Ammon's horn (tissue), 1 donor: ENCODE measurements at places on chromosomes 7 and 10.

GRCh38 chr7:108094933-108095710 lies 35.0 kb downstream of the LAMB4 start:
- peak; percentile 7 for DNase-seq

DNA sequence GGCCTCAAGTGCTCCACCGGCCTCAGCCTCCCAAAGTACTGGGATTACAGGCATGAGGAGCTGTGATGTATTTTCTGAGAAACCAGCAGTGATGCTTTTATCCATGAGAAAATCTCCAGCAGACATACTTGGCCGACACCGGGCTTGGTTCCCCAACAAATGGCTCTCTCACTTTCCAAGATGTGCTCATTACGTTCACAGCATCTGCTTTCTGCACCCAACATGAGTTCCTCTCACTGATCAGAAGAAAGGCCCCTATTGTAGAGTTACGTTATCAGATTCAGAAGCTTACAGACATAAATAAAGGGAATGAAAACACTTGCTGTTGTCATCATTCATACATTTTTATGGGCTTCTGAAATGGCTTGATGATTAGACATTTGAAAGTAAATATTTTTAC lies 95.0 kb downstream of the CALD1 start:
- DNase-seq, result no peak

DNA sequence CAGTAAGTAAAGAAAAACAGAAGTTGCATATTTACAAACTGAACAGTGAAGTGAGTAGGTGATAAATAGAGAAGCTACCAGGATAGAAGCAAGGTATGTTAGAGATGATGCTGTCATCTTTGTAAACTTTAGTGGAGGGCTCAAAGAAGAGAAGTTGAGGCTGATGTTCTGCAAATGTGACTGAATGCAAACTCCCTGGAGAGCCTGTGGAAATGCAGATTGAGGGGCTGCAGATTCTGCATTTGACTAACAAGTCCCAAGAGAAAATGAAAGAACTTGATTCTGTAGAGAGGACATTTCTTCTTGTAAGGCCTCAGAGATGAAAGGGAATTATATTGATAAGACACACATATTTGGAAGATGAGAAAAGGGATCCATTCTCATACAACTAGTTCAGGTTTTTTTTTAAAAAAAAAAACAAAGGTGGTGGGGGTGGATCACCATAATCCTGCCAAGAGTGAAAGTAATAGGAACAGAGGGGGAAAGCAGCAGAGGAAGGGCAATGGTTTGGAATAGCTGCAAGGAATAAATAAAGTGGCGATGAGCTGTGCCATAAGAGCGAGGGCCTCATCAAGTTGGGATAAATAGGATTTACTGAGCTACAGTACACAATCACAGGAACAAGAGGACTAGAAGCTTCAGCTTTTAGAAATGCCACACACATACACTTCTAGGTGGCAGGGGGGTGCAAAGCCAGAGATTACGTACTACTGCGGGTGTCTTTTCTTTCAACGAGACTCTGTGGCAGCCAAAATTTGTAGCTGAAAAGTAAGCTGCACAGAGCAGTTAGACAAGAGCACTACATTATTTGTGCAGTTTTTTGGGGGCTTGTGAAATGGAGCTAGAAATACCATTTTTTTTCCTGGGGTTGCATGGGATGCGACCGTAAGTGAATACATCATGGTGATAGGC lies 778.5 kb downstream of the NRG3 start:
- DNase-seq, result peak; percentile 21

- no peak for DNase-seq
Observed at GRCh38 chr7:151334628-151335027, 7.0 kb upstream of the NUB1 start.

- no peak for DNase-seq
Observed at GRCh38 chr7:40918701-40919271, 784.0 kb downstream of the SUGCT start.

DNA sequence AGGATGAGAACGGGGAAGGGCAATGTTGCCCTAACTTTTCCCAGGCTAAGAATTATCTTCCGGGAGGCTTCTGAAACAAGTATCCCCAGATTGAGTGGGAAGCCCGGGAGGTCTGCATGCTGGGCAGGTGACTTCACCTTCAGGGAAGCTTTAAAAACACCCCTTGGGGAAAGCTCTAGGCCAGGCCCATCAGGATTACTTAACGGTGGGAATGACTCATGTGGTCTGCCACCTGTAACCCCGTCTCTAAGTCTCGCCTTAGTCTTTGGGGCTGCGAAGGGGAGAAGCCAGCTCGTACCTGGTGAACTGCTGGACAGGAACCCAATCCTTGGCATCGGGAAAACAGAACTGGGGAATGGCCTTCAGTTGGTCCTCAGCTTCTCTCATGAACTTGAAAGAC lies 80.1 kb upstream of the MKRN1 start:
- no peak for DNase-seq

GRCh38 chr10:88735661-88736060 lies 24.2 kb upstream of the LIPN start:
- no peak for DNase-seq

DNA sequence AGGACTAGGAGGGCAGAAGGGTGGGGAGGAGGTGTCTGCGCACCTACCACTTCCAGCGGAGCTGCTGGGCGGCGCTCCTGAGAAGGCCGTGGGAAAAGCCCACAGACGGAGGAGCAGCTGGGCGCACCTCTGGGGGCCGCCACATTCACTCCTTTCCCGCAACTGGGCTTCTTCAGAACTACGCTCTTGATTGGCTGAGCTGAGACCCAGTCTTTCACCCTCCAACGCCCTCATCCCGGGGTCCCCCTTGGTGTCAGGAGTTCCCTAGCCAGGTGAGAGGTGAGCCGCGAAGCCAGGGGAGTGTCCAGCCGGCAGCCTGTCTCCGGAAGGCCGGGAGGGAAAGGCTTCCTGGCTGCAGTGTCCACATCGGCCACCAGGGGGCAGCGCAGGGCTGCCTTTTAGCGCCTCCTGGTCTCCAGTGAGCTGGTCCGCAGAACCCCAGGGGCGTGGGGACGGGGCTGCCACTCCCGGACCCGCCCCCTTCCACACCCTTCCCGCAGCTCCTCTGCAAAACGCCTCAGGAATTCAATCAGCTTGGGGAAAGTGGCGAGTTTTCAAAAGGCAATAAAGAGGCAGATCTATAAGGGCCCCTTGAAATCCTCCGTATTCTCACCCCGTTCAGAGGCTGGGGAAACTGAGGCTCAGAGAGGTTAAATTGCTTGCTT lies 98.8 kb downstream of the CHST15 start:
- DNase-seq, result peak; percentile 72

DNA sequence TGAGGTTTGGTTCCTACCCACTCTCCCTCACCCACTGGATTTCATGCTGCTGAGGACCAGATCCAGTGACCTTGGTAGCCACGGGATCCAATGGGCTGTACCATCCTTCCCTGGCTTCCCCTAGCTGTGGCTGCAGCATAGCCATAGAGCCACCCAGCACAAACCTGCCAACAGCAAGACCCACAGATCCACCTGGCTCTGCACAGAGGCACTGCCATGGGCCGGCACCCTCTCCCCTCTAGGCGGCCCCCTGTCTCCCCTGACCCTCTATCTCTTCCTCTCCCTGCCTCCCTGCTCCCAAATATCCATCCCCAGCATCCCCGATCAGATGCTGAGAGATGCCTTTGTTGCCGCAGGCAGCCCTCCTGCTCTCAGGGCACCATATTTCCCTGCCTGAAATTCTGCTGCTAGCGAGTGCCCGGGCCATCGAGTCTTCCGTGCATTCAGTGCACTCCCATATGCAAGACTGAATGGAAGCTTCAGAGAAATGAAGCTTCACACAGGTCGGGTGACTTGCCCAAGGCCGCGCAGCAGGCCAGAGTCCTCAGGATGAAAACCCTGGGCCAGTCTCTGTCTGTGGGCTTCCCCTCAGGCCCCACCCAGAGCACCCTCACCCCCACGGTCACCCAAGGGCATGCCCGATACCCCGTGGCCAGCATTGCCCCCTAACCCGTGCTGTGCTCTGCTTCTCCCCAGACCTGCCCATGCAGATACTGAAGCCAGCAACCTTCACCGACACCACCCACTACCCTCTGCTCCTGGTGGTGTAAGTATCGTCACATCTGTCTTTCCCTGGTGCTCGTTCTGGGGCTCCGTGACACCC lies 130.8 kb downstream of the PAXIP1 start:
- DNase-seq, result no peak

- DNase-seq, result no peak
Observed at GRCh38 chr10:127423218-127423915, 125.7 kb upstream of the NPS start.

GRCh38 chr10:72695496-72695895 lies 3.6 kb downstream of the MCU start:
- DNase-seq, result no peak

- DNase-seq, result no peak
Observed at GRCh38 chr7:139813151-139813550, 15.9 kb upstream of the TBXAS1 start.

GRCh38 chr7:54469740-54470139 lies 72.4 kb upstream of the VSTM2A start:
- no peak for DNase-seq

DNA sequence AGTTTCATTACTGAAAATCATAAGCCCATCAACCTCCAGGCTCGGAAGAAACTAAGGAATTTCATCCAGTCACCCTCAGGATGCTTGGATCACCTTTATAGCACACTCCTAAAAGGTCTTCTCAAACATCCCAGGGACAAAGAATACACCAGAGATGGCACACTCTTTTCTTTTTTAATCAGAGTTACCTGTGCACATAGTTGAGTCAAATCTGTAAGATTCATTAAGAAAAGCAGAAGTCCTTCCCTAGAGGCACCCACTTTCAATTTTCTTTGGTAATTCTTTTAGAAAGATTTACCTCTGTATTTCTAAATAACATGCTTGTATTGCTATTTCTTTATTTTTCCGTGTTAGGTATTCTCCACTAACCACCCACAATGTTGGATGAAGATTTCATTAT lies 50.6 kb upstream of the IL6 start:
- no peak for DNase-seq

DNA sequence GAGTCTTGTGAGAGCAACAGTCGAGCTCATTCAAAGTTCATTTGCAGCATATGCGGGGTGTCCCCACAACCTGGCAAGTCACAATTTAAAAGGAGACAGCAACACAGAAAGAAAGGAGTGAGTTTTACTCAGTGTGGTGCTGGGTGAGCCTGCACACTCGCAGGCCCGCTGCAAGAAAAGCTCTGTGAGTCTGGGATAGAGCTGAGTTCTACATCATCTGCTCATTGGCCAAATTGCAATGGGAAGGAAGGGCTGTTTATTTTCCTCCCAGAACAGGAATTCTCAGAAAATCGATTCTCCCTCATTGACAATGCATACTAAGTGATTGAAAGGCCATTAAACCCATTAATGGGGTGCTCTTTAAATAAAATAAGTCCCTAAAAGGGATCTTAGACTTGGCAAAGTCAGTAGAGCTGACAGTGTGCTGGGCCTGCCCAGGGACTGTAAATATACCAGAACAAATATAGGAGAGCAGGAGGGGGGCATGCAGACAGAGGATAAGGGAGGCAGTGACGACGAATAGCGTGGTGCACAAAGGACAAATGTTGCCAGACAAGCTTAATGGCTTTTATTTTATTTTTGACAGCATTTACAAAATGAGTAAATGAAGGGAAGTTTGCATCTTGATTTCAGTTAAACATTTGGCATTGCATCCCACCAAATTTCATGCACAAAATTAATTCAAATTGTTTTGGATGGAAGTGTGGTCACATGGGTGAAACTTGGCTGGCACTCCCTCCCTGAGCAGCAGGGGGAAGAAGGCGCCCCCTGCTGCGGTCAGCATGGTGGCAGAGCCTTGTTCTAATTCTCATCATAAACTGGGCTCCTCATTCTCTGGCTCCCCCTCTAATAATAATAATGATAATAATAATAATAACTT lies 215.7 kb downstream of the SNX10 start:
- no peak for DNase-seq

DNA sequence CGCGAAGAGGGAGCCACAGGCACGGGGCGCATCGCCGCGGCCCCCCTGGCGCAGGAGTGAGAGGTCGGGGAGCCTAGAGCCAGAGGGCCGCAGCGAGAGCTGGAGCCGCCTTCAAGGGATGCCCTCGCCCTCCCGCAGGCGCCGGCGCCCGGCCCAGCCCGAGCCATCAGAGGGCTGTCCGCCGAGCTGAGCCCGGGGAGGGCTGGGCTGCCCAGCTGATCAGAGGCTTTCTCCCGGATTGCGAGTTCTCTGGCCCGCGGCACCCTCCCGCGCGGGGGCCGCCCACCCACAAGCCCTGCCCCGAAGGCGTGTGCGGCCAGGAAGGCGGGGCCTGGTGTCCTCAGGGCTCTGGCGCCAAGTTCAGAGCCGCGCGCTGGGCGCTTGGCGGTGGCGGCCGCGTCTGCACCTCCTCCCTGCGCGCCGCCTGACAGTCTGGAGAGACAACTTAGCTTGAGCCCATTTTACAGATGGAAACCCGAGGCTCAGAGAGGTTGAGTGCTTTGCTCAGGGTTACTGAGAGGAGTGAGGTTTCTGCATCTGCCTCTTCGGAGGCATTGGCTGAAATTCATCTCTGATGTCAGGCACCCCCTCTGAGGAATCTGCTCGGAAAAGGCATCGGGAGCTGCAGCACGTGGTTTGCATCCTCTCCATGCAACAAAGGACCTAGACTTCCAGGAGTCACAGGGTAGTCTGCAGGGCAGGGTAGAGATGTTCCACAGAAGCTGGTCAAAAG lies 3.8 kb upstream of the ANTXRL start:
- peak; percentile 92 for DNase-seq

DNA sequence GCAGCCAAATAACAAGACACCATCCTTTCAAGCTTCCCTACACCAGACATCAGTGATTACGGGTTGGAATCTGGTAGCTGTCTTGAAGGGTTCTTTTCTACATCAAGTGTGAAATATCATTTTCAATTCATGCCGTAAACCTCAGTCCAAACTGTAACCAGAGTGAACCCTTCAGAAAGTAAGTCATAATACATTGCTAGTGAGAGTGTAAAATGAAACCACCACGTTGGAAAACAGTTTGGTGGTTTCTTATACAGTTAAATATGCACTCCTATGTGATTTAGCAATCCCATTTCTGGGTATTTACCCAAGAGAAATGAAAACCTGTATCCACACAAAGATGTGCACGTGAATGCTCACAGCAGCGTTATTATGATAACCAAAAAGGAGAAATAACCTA lies 25.6 kb upstream of the ZC3HAV1L start:
- DNase-seq, result no peak

DNA sequence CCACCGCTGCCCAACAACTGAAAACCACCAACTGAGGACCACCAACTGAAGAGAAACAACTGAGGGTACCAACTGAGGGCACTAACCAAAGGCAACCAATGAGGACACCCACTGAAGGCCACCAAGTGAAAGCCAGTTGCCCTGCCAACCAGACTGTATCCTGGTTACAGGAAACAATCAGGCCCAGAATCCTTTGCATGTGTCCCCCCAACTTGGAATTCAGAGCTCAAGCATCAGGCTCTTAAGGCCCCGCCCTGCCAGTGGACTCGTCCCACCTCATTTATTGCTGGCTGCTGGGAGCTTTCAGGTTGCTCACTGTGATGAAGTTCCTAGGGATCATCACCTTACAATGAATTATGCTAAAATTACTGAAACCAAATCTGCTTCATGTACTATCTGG lies 76.6 kb upstream of the ABI1 start:
- DNase-seq, result no peak

GRCh38 chr7:5404421-5404826 lies 19.2 kb downstream of the TNRC18 start:
- DNase-seq, result no peak

GRCh38 chr7:20831956-20832355 lies 45.3 kb upstream of the SP8 start:
- no peak for DNase-seq
